ENCODE measurements at places on chromosomes 5 and 9.

- DNase-seq, result no peak
These were observed 106.8 kb downstream of the LMNB1 start for GRCh38 chr5:126883564-126884245.

- no peak for DNase-seq
These were observed 48.1 kb upstream of the SPTLC1 start for GRCh38 chr9:92163276-92163675.

DNA sequence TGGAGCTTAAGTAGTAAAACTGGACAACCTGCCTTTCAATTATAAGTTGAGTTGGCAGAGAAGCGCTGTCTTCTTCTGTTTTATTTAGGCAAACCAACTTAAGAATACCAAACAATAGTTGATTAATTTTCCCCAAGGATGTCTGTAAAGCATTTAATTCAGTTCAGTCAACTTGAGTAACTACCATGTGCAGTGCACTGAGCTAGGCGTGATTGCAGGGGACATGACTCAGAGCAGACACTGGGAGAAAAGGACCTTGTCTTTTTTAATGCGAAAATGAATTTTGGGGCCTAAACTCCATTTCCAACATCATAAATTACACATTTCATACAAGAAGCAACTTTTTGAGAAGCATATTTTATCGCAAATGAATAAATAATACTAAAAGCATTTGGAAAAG, 66.3 kb downstream of the FBXL7 start:
- DNase-seq, result no peak

GRCh38 chr5:31581498-31582099, 49.5 kb downstream of the C5orf22 start:
- DNase-seq, result no peak

- DNase-seq, result no peak
These were observed 671.3 kb upstream of the KLF4 start for GRCh38 chr9:108160706-108161355.

GRCh38 chr5:115170929-115171510, 1.3 kb upstream of the TRIM36 start:
- DNase-seq, result no peak

DNA sequence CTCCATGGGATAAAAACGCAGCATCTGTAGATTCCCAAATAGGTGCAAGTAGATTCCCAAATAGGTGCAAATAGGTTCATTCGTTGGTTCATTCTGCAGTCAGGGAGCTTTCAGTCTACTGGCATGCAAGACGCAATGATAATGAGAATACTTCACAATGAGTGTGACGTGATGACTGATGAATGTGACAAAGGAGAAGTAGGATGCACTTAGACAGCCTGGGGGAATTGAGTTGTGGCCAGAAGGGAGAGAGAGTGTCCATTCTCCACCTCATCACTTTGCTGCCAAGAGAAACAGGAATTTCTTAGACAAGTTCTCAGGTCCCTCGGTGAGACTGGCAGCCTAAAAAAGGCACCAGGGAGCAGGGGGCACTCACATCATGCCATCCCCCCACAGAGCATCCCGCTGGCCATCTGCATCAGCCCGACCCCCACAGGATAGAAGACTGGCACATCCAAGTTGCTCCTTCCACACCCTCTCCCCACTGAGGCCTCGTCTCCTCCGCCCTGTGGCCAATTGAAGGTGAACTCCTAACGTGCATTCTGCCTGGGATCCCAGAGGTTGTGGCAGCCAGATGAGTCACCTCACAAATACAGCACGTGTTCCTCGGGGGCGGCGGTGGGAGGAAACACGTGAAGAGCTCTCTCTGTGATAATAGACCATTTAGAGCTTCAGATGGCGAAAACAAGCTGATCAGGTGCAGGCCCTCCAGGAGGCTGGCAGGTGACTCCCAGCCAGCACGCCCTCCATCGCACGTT, 19.9 kb upstream of the KCNIP1 start:
- peak; percentile 39 for DNase-seq

DNA sequence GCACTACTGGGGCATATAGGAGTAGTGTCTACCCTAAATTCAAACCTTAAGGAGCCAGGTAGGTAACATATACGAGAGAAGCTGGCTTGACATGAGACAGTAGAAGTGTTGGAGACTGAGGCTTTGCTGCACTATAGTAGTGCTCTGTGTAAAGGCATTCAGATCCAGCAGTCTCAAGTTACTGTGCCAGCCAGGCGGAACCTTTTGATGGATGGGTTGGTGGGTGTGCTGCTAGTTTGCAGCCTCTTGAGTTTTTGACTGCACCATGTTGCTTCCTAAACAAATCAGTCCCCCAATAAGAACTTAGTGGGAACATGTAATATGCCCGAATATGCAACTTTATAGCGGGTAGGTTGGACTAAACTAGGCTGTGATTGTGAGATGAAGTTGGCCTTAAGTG, 1.5 kb downstream of the CLTA start:
- DNase-seq, result no peak

DNA sequence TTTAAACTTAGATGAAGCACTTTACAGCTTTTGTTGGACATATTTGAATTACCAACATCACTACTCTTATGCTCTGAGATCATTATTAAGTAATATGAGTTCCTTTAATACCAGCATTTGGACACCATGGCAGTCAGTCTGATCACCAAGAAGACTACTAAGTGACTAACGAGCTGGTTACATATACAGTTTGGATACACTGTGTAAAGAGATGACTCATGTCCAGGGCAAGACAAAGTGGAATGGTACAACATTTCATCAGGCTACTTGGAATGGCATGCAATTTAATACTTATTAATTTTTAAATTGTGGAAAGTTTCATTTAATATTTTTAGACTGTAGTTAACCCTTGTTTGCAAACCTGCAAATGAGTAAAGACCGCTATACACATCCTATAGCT, 237.4 kb upstream of the PRDM9 start:
- DNase-seq, result no peak

GRCh38 chr9:71858102-71858798, 52.7 kb downstream of the ABHD17B start:
- no peak for DNase-seq

DNA sequence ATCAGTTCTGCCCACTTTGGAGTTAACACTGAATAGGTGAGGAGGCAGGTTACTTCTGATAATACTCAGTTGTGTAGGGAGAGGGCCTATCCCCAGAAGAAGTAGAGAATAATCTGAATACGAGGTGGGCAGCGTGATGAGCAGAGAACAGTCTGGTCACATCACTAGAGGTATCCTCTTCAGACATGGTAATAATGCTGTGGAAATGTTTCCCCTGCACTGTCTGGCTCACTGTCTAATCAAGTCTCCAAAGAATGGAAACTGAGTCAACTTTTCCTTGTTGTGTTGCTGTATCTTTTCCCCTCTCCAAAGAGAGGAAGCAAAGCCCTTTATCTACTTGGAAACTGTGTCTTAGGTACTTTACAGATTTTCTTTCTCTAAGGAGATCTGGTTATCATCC, 110.9 kb upstream of the ANKRD55 start:
- no peak for DNase-seq

DNA sequence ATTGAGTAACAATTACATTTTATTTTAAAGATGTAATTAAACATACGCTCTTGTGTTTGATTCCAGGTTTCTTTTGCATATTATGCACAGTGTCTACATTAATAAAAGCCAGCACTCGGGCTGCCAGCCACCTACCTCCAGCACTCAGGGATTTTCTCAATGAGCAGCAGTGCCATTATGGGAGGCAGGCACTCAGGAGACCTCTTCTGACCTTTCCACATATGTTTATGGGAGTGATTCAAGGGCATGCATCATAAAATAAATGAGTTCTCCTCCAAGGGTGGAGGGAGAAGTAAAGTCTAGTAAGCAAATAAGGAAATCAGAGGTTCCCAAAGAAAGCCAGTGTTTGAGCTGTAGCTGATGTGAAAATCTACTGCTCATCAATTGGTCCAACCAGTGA, 119.8 kb upstream of the IRX2 start:
- no peak for DNase-seq

GRCh38 chr9:117405950-117406705, 8.7 kb downstream of the ASTN2 start:
- DNase-seq, result no peak

GRCh38 chr9:101970609-101971008, 232.2 kb upstream of the GRIN3A start:
- no peak for DNase-seq

DNA sequence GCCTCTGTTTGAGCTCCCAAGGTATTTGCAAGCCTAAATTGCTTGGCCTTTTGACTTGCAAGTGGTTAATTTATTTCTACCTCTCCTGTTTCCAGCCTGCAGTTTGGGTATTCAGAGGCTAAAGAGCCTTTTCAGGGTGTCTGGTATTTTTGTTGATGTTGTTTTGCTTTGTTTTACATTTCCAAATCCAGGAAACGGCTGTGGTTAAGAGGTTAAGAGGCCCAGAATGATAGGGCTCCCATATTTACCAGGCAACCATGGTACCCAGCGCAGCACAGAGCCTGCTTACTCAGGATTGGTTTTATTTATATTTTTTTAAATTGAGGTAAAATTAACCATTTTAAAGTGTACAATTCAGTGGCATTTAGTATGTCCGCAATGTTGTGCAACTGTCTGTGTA, 92.1 kb downstream of the PDZD2 start:
- DNase-seq, result no peak

DNA sequence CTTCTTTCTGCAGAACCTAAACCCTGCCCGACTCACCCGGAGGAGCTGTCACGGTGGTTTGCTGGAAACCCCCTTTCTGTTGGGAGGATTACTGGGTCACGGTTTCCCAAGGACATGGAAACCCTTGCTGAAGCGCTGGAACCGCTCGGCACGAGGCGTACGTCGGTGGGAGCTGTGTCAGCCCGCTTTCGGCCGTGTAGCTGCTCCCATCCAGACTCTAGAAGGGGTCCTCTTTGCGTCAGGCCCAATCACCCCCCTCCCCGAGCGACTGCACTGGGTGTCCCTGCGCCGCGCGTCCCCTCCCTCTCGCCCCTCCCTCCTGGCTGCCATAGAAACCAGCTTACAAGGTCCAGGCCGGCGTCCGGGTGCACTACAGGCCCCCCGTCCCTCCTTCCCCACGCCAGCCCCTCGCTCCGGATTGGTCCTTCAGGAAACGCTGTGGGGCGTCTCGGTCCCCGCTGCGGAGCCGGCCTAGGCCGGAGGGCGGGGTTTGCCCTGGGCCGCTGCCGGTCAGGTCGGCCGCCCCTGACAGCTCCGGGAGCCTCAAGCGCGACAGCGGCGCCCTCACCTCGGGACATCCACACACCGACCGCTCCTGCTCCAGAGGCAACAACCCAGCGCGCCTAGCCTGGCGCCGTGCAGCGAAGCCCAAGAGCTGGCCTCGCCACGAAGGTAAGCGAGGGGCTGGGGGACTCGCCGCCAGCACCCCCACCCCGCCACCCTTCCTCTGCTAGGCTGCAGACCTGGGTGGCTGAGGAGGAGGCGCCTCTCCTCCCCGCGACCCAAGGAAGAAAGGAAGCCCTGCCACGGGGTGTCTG, at the start of gene NIM1K:
TSS of gene NIM1K (plus strand) at position 486 of the 818 bp plus-strand sequence. CDS start 53,551 bp downstream, outside the sequence.
- DNase-seq, result peak; percentile 56

GRCh38 chr5:159878988-159879471, 37.3 kb upstream of the ADRA1B start:
- DNase-seq, result no peak

DNA sequence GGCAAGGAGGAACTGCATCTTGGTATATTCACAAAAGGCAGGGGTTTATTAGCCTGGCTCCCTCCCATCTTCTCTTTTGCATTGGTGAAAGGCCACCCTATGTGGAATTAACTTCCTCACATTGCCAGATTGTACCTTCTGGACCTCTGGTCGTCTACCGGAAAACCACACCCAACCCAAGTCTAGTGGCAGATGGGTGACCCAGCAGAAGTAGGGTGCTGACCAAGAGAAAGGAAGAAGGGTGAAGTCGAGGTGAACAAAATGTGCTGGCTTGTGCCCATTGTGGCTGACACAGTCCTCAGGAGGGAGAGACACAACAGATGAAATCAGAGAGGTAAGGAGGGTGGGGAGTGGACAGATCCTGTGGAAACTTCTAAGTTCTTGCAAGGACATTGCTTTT, 39.8 kb upstream of the DAP start:
- DNase-seq, result no peak

DNA sequence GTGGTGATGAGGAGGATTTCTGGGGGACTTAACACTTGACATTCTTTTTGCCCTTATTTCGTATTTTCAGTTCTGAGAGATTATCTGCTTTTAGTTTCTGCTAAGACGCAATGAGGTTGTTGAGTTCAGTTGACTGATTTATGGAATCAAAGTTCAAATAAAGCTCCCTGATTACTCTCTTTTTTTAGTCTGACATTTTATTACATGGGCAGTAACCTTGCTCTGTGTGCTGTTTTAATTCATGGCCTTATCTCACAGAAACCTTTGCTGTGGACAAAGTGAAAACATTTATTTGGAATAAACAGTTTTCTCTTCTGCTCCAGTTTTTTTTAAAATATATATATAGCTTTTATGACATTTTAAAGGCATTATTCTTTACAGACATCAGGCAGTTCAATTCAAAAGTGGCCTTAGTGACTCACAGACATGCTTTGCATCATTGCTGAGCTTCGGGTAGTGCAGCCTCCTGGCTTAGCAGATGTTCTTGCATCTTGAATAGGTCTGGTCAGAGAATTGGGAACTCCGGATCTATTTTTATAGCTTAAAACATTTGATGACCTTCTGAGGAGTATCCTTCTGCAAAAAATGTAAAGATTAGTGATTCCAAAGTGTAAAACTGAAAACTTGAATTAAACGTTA, 162.9 kb downstream of the FAM170A start:
- DNase-seq, result no peak

GRCh38 chr5:53814819-53815218, 254.4 kb downstream of the NDUFS4 start:
- no peak for DNase-seq

DNA sequence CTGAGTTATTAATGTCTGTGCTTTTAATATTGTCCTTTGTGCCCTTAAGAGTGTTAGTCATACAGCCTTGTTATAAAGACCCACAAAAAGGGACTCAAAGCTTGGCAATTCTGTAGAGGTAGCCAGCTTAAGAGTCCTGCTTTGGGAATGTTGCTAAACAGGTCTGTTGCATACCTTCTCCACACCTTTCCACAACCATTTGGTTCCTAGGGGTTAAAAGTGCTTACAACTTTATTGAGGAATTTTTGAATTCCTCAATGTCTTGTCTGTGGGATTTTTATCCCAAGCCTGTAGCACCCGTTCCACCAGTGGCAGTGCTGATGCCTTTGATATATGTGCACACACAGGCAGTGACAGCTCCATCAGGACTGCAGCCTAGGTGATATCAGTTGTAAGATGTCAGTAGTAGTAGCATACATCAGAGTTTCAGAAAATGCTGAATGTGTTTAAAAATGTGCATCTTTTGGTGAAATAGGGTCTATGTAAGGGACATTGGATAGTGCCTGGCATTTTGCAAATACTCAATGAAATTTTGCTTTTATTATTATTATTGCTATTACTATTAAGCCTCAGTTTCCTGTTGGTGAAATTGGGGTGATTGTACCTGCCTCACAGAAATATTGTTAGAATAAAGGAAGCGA, 68.5 kb downstream of the WWC1 start:
- DNase-seq, result no peak

DNA sequence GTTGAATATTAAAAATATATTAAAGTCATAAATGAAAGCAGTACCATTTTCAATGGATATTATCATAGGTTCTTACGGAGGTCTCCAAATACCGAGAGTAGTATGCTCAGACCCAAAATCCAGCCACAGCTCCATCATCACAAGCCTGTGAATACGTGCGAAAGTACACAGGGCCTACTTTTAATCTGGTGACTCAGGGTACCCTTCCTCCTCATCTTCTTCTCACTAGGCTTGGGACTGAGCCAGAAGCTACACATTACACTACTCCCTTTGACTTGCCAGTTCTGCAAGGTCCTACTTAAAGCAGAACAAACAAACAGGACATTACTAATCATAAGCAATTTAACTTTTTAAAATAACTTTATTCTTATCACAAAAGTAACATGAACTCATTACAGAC, 7.6 kb upstream of the RIC1 start:
- no peak for DNase-seq

- DNase-seq, result no peak
These were observed 171.8 kb upstream of the TNC start for GRCh38 chr9:115289757-115290208.
